ENCODE measurements at places on chromosomes 4 and X. TPM values are rescaled to one million over a fixed set of nuclear protein-coding genes. Genes with fewer than 3 reads are reported as not detected.
A peak's percentile ranks its signal among the peaks of the same experiment; 100 is the strongest.

- DNase-seq = no peak
These were observed 74.9 kb downstream of the MAB21L2 start for GRCh38 chr4:150656891-150657290.

DNA sequence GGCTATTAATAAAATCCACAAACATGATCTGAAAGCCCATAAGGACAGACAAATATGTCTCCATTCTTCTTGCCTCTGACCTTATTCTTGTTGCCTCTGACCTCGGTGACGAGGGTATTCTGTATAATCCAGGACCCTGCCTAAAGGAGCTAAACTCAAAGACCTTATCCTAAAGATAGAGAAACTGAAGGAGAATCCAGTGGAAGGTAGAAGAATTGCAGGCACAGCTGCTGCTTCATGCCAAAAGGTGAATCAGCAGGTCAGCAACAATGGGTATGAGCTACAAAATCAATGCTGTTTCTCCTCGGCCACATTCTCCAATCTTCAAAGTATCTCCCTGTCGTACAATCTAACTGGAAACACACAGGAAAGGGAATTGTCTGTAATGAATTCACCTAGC lies 71.4 kb downstream of the INTS6L start:
- DNase-seq = no peak

GRCh38 chr4:38080061-38080974 lies 120.1 kb downstream of the PTTG2 start:
- no peak for DNase-seq

DNA sequence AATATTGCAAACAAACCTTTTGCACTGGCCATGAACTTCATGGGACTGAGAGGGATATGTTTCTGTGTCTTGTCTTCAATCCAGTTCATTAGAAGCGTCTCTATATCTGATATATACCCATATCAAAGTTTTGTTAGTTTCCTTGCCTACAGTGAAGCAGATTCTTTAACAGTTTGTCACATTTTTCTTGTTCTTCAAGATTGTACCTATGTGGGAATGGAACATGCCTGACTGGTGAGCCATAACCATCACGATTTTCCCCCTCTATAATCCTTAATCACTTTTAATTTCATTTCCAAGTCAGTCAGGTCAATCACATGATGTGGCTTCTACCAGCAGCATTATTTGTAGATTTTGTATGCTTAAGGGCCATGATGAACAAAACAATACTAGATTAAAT lies 197.1 kb upstream of the PDE5A start:
- no peak for DNase-seq

GRCh38 chr4:112176596-112176995 lies 31.3 kb downstream of the FAM241A start:
- no peak for DNase-seq

- no peak for DNase-seq
These were observed 165.4 kb upstream of the LDB2 start for GRCh38 chr4:17063888-17064287.

GRCh38 chrX:48696909-48697727 lies 584 bp downstream of the SUV39H1 start:
- DNase-seq = peak; percentile 60

GRCh38 chrX:43868791-43869190 lies 13.5 kb downstream of the MAOB start:
- DNase-seq = no peak

- no peak for DNase-seq
These were observed 821.1 kb downstream of the PCDH19 start for GRCh38 chrX:99588936-99589335.

DNA sequence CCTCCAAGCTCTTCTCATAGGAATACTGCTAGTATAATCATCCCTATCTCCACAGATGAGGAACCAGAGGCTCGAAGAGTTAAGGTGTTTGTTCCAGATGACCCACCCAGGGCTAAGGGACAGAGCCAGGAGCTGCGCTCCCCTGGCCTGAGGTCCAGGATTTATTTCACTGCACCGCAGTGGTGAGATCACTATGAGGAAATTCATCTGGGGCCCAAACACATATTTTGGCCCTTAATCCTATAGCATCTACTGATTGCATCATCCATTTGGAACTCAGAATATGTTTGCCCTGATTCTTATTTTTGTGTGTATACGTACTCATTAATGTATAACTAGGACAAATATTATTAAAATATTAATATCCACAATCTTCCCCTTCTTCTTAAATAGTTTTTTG lies 100.1 kb upstream of the RBPJ start:
- DNase-seq = no peak

DNA sequence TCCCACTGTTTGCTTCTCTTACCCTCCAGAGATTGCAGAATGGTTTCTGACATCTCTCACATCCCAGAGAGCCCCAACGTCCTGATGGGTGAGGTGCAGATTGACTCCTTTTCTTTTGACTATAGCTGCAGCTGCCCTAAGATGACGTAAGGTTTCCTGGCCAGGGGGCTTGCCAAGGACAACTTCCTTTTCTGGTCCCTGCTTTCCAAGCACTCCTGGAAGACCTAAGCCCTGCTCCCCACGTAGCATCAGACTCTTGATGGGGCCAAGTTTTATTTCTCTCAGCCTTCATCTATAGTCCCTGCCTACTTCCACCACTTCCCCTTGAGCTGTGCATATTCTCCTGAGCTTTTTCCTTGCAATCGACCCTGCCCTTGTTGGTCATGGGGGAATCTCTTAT lies 497.7 kb downstream of the IDS start:
- DNase-seq = no peak

- no peak for DNase-seq
These were observed 2.6 kb upstream of the CPZ start for GRCh38 chr4:8589823-8590545.

DNA sequence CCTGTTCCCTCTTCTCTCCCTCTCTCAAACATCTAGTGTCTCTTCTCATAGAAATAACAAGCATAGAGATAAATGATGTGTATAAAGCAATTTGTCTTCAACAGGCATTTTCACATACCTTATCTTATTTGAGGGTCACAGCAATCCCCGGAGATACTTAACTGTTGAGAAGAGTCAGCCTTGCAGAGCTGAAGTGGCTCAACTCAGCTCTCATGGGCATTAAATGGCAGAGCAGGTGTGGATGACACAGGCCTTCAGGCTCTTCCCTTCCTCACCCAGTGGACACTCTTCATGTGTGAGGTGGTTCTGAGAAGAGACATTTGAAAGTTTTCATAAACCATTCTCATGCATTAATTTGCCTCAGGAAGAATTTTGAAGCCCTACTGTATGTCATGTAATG lies 134.2 kb downstream of the AFF2 start:
- no peak for DNase-seq

- DNase-seq = no peak
These were observed 13.2 kb downstream of the TLR8 start for GRCh38 chrX:12919620-12920019.

DNA sequence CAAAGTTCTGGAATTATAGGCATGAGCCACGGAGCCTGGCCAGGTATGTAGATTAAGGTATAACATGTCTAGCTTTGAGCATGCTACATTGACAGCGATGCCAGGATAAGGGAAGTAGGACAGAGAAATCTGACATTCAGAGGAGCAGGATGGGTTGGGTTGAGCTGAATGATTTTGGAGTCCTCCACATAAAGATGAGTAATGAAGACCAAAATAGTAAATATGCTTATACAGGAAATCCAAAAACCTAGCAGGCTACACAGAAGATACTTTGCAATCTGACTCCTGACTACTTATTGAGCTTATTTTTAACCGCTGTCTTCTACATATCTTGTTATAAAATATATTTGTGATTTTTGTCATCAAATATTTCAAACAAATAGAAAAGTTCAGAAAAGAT lies 69.7 kb downstream of the PDGFC start:
- DNase-seq = no peak

GRCh38 chr4:181503687-181504390 lies 739.4 kb upstream of the TENM3 start:
- no peak for DNase-seq

STBD1 gene
- not detected for total RNA-seq

PCGF3 gene
- total RNA-seq = 21.2 TPM

EDA2R gene
- total RNA-seq = 0.92 TPM

NRK gene
- total RNA-seq = not detected

NUDT10 gene
- 2.7 TPM for total RNA-seq

NWD2 gene
- total RNA-seq = not detected

All from activated naive CD8-positive, alpha-beta T cell treated with anti-CD3 and anti-CD28 coated beads for 36 hours (primary cell).